ENCODE measurements at places on chromosomes 11 and 22.

DNA sequence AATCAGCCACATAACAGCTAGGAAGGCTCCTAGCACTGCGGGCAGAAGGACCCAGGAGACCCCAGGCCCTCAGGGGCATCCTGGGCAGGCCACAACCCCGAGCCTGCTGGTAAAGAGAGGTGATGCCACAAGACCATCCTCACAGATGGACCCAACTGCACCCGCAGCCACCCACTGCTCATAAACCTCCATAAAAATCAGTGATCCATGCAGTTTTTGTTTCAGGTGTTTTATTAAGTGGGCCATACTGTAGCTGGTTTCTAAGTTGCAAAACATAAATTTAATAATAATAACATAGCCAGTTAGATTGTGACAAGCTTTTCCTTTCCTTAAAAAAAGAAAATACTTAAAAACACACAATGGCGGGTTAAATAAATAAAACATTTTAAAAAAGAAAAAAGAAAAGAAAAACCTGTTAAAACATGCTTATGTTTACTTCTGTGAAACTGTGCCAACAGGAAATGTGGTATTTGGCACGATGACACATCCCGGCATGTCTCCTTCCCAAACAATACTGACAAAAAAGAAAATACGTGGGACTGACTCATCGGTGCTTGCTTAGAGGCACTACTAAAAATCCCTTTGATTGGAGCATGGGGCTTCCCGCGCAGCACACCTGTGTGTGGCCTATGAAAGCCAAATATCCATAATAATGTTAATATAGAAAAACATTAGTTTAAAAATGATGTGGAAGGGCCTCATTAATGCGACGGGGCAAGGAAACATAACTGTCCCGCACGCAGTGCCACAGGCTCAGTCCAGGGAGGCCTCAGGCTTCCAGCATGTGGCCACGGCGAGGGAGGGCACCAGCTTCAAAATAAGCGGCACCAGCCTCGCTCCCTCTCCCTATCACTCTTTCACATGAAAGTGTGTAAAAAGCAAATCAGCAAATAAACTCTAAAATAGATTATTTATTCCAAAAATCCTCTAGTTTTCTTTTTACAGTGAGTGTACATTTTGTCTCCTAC lies 47.5 kb upstream of the SCUBE2 start:
- no peak for DNase-seq

GRCh38 chr11:129814244-129815014 lies 1.2 kb upstream of the TMEM45B start:
- DNase-seq, result no peak

DNA sequence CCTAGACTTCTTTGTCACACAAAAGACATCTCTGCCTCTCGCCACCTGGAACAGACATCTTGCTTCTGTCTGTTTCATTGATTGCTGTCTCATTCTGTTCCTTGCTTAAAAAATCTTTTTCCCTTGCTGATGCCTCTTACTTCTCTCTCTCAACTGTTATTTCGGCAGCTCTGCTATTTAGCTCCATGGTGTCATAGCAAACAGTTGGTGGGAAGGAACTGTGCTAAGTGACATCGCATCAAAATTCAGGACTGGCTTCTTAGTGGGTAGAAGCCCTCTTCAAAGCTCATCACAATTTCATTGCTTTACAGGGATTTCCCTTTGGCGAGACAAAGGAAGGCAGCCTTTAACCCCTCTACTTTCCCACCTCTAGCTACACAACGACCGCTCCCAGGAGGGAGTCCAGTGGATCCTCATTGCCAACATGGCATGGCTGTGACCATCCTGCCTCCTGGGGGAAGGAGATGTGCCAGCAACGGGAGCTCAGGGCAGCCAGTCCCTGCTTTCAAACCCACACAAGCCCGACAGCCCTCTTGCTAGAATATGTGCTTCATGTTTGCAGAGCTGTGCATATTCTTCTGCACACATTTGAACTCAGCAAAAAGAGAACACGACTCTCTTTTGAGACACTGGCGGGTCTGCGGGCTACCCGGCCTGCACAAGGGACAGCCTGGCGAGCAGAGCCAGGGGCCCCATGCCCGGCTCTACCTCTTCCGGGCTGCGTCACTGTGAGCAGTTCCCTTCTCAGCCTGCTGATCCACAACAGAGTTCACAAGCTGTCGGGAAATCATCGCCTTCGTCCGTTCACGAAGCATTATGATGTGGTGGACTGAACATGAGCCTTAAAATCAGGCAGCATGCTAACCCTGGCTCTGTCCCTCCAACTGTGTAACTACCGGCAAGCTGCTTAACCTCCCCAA lies 51.1 kb upstream of the JAM3 start:
- no peak for DNase-seq

DNA sequence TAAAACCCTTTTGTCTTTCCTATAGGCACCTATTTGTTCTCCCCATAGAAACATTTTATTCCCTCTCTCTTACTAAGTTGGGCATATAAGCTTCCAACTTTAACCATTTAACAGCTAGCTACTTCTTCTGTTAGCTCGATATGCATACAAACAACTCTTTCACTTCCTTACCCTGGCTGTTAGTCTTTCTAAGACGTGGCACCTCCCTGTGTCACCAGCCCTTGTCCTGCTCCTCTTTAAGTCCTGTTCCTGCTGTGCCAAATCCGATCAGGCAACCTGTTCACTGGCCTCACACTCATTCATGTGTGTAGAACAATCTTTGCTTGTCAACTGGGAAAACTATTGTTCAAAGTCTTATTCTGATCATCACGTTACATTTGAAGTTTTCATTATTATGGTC lies 1376.1 kb upstream of the TENM4 start:
- no peak for DNase-seq

DNA sequence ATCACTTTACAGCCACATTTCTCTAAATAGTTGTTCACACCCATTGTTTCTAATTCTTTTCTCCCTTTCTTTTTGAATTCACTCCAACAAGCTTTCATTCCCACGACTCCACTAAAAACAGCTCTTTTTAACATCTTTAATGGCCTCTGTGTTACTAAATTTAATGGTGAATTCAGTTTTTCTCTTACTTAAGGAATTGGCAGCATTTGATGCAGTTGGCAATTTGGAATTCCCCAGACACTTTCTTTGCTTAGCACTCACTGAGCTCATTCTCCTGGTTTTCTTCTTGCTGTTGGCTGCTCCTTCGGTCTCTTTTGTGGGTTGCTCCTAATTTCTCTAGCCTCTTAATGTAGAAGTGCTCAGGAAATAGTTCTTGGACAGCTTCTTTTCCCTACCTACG lies 40.5 kb upstream of the OR9Q1 start:
- DNase-seq, result no peak

GRCh38 chr22:35930933-35931332 lies 97.7 kb downstream of the RBFOX2 start:
- DNase-seq, result no peak

GRCh38 chr11:91686281-91686680 lies 538.3 kb upstream of the FAT3 start:
- DNase-seq, result no peak

DNA sequence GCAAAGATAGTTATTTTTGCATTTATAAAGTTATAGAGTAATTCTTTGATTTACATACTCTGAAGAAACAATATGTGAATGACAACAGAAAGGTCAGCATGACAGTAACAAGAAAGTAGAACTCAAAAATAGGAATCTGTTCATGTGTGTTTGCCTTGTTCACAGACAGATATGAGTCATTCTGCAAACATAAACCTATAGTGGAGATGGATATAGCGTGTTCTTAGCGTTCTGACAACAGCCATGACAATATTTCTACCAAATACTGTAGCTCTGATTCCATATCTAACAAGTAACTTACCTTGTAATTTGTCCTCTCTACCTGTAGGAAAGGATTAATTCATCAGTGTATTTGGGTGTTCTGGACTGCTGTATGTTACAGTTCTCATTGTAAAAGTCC lies 208.5 kb upstream of the MTMR2 start:
- DNase-seq, result no peak

DNA sequence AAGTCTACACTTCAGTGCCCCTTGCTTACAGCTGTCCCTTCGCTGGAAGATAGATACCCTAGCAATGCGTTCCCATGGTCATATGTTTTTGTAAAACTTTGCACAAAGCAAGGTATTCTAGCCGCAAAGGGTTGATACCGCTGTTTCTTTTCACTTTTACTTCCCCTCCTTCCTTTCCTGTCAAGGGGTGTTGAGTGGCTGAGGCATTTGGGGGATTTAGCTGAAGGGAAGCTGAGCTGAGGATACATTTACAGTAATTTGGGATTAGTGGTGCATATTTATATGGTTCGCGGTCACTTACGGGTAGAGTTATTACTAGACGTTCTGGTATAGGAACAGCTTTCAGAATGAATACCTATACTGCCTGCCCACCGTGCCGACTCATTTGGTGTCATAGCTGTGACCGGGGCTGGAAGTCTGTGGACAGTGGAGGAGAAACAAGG lies 86.9 kb upstream of the WNT11 start:
- no peak for DNase-seq

GRCh38 chr22:48585916-48586798 lies 1241.5 kb downstream of the BRD1 start:
- DNase-seq, result no peak

GRCh38 chr11:18063125-18063524 lies 17.1 kb upstream of the TPH1 start:
- no peak for DNase-seq

GRCh38 chr11:17004486-17005148 lies 9.6 kb downstream of the PLEKHA7 start:
- DNase-seq, result no peak

- DNase-seq, result no peak
Measured at GRCh38 chr22:50356186-50356585, 13.1 kb downstream of the PPP6R2 start.

DNA sequence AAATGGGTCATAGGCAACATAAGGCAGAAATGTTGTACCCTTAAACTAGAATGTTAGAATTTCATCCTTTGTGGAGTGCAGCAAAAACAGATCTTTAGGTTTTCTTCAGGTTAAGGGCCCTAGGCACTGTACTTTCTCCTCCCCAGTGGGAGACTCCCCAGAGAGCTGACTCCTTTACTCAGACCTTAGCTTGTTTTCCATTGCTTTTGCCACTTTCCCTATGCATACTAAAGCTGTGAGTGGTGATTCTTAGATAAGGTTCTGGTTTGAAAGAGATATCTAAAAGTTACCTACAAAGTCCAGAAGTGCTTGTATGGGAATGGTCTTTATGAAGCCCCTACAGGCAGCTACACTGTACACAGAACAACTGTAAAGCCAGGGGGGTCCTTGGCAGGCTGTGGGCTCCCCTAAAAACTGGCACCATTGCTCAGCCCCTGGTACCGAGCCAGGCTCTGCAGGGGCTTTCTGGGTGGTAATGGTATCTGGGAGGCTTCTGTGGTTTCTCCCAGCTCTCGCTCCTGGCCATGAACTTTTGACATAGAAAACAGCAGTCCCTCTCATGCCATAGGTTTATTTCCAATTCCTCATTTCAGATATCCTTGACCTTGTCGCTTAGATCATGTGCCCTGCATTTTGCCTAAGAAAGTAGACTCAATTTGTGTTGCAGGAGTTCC lies 23.2 kb downstream of the AMOTL1 start:
- DNase-seq, result no peak

DNA sequence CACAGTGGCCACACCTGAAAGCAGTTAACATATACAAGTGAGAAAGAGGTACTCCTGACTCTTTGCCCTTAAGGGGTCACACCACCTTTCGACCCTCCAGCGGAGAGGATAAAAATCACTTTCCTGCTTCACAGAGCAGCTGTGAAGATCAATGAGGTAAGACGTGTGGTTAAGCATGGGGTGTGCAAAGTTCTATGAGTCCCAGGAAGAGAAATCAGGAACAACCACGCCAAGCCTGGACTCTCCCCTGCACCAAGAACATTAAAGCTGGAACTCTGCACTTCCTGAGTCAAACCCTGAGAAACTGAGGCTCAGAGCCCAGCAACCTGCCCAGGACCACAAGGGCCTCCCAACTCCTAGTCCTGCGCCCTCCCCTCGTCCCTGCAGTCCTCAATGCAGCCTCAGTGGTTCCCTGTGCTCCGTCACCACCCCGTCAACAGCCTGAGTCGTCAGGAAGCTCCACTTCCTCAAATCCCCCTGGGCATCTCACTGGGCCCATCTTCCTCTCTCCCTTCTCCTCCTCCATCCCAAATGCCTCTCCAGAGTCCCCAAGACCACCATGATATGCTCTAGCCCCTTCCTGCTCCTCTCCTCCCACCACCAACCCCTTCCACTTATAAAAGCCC lies 17.7 kb downstream of the TNKS1BP1 start:
- no peak for DNase-seq

GRCh38 chr11:80944758-80945157 lies 1503.9 kb upstream of the TENM4 start:
- no peak for DNase-seq

DNA sequence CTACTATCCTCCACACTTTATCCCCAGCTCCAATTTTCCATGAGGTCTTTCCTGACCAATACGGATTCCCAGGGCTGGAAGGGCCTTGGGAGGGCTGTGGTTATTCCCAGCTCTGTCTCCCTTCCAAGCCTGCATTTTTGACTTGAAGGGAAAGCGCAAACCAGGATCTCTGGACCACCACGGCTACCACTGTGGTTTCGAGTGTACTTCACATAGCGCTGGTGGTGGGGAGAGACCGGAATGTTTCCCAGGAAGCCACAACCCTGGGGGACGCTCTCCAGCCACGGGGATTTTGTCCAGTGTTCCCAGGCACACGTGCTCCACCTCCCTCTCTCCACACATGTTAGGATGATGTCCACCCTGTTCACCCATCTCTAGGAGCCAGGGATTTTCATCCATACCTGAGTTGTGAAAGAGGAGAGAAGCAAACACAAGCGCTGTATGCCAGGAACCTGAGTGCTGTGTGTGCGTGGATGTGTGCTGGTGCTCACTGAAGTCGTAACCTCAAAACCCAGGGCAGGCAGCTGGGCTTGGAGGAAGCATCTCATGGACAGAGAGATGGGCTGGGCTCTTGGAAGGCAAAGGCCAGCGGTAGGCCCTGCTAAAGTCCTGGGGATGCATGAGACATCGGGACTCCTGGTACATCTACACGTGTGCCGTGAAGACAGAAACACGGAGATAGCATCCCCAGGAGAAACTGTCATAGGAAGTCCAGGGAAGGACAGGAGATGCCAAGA lies 1.3 kb upstream of the NPTXR start:
- DNase-seq, result no peak

DNA sequence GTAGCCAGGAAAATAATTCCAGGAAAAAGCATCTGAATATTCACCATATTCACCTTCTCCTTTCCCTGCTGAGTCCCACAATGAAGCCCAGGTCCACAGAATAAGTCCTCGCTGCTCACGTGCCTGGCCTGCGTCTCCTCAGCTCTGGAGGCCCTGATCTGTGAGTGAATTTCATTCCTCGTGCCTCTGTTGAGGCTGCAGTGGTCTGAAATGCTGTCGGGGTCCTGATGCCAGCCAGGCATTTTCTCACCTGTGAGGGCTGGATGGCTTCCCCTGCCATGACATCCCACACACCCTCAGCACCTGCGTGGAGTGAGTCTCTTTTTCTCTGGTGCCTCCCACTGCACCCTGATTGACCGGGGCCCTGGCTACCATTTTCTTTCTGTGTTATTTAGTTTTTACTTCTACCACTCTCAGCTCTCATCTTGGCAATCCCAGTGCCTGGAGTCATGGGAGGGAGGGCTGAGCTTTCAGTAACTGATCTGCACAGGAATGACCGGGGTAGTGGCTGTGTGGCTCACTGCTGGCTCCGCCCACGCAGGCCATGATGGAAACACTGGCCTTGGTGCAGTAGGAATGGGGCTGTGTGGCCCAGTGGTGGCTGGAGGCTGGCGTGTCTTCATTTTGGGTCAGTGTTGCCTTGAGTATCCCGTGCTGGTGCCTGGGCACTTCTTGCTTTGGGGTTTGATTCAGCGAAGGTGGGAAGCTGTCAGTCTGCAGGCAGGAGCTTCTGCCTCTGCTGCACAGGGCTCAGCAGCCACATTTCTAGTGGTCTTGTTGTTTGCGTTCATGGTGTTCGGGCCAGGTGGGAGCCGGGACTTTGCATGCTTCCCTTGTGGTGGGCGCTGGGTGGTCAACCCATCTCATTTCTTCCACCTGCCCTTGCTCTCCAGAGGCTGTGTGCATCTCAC lies 807.2 kb downstream of the TBC1D22A start:
- no peak for DNase-seq

Measured in NT2/D1 (cell line).